8988T (cell line): ENCODE measurements at places on chromosomes 7 and 10.

- no peak for DNase-seq
Observed at GRCh38 chr10:34859170-34859569, 44.1 kb upstream of the PARD3 start.

GRCh38 chr7:12722636-12723605 is 35.5 kb downstream of the ARL4A start:
- DNase-seq, result no peak

DNA sequence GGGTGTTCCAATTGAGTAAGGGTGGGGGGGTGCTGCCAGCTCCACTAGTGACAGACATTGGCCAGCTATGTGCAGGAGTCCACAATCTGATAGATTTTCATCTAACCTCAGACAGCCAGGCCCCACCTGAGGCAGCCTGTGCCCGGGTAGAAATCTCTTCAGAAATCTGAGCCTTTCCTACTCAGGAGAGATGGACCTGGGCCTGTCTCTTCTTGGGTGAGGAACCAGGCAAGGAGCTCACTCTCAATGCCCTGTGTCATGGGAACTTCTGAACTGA is 86.9 kb downstream of the UBE2H start:
- DNase-seq, result no peak

- no peak for DNase-seq
Observed at GRCh38 chr7:134366481-134366880, 49.8 kb upstream of the SLC35B4 start.

GRCh38 chr7:156539999-156540398 is 100.6 kb upstream of the RNF32 start:
- no peak for DNase-seq

GRCh38 chr7:93365341-93365740 is 133.2 kb downstream of the VPS50 start:
- DNase-seq, result no peak

DNA sequence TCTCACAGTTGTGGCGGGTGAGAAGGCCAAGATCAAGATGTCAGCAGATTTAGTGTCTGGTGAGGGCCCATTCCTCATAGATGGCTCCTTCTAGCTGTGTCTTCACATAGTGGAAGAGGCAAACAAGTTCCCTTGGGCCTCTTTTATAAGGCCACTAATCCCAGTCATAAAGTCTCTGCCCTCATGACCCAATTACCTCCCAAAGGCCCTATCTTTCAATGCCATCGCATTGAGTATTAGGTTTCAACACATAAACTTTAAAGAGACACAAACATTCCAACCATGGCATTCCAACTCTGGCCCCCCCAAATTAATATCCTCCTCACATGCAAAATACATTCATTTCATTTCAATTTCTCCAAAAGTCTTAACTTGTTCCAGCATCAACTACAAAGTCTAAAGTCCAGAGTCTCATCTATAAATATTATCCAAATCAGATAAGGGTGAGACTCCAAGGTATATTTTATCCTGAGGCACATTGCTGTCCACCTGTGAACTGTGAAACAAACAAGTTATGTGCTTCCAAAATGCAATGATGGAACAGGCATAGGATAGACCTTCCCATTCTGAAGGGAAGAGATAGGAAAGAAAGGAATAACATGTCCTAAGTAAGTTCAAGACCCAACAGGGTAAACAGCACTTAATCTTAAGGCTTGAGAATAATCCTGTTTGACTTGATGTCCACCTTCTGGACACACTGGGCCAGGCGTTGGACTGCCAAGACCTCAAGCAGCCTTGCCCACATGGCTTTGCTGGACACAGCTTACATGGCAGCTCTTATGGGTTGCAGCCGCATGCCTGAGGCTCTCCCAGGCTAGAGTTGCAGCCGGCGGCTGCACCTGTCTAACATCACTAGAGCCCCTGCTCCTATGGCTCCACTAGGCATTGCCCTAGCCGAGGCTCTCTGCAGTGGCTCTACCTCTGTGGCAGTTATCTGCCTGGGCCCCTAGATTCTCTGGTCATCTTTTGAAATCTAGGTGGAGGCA is 312.8 kb downstream of the TNS3 start:
- DNase-seq, result no peak

GRCh38 chr7:597348-598178 is 77.9 kb upstream of the PDGFA start:
- DNase-seq, result no peak

- no peak for DNase-seq
Observed at GRCh38 chr7:159083001-159083697, 61.5 kb downstream of the VIPR2 start.

- no peak for DNase-seq
Observed at GRCh38 chr10:100340948-100341847, 5.8 kb upstream of the SCD start.

- no peak for DNase-seq
Observed at GRCh38 chr7:26356929-26357798, 65.5 kb downstream of the SNX10 start.

DNA sequence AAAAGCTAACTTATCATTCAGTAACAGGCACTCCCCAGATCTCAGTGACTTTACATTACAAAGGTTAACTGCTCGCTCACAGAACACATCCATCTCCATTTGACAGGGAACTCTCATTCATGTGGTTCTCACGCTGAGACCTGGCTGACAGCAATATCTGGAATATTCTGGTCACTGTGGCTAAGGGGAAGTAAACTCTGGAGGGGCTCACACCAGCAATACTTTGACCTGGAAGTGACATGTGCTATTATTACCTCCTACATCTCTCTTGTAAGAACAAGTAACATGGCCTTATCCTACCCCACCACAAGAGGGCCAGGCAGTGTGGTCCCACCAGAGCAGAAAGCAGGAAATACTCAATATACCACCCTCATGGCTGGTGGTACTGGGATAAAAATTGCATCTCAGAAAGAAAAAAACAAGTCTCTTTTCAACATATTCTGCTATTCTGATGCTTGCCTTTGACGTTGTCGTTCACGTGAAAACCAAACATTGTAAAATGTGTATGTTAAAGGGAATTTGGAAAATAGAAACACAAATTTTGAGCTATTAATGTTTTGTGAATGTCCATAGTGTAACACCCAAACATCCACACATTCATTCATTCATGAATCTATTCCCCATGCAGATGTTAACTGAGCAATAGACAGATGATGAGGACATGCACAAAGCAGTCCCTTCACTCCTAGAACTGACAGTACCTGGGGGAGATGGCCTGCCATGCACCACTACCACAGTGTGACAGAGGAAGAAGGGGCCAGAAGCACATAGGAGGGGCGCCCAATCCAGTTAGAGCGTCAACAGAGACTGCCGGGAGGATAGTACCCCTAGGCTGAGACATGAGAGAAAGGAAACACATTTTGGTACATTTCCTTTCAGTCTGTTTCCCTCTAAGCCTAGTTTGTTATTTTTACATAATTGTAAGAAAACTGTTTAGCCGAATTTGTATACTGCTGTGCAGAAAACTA is 166.0 kb upstream of the SP4 start:
- no peak for DNase-seq

DNA sequence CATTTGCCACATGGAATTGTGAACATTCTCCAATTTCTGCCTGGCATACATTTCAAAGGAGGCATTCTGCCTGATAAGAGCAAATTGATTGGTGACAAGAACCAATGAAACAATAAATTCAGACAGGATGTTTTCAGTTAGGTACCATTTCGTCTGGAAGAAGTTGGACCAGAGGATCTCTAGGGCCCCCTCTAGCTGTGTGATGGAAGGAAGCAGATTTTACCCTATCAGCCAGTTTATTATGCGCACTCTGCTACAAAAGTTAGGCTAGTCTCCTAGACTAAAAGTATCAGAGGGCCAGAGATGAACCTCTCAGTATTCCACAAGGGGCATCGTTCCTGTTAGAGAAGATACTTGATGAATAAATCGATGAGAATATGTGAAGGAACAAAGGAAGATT is 118.0 kb downstream of the BUB3 start:
- DNase-seq, result no peak

DNA sequence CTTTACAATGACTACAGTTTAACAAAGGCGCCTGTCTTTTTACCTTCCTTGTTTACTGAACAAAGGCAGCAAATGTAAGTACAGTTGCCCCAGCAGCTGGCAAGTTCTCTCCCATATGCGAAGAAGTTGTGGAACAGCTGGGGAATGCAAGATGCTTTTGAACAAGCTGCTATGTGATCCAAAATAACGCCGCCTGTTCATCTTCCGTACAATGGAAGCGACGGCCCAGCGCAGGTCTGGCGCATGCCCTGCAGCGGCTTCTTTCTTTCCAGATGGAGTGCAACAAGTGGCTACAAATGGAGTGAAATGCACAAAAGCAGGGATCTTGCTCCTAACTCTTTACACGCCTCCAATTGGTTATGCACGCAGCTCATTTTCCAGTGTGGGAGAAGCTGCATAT is 97.0 kb upstream of the SVIL start:
- no peak for DNase-seq

DNA sequence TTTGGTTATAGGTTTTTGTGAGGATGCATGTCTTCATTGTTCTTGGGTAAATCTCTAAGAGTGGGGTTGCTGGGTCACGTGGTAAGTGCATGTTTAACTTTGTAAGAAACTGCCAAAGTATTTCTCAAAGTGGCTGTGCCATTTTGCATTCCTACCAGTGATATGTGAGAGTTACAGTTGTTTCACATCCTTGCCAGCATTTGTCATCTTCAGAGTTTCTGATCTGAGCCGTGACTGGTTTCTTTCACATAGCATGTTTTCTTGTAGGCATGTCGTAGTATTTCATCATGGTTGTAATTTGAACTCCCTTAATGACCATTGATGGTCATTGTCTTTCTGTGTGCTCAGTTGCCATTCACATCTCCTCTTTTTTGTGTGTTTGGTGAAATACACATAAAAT is 286.0 kb downstream of the RNLS start:
- DNase-seq, result no peak

GRCh38 chr10:48700071-48700470 is 15.4 kb downstream of the WDFY4 start:
- DNase-seq, result no peak

GRCh38 chr10:22229802-22230157 is 12.0 kb upstream of the EBLN1 start:
- no peak for DNase-seq

GRCh38 chr10:8767591-8767990 is 713.1 kb downstream of the GATA3 start:
- DNase-seq, result no peak

- no peak for DNase-seq
Observed at GRCh38 chr10:110134917-110135316, 72.5 kb upstream of the MXI1 start.

DNA sequence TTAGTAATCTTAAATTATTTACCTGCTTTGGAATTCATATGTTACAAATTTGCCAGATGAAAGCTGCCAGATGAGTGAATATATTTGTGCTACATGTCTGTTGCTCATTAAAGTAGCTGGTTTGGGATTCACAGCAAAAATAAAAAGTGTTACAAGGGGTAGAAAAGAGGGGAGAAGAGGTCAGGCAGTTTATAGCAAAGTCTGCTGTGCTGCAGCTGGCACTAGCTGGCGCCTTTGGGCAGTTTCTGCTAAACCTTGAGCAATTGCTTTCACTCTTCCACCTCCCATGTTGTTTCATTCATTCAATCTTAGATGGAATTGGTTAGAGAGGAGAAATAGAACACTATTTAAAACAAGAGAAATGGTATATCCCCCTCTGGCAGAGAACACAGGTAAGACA is 404.1 kb upstream of the LRGUK start:
- DNase-seq, result no peak

GRCh38 chr7:5572439-5572838 is 148.8 kb upstream of the TNRC18 start:
- no peak for DNase-seq

- DNase-seq, result no peak
Observed at GRCh38 chr7:46557295-46557711, 636.2 kb upstream of the IGFBP3 start.

DNA sequence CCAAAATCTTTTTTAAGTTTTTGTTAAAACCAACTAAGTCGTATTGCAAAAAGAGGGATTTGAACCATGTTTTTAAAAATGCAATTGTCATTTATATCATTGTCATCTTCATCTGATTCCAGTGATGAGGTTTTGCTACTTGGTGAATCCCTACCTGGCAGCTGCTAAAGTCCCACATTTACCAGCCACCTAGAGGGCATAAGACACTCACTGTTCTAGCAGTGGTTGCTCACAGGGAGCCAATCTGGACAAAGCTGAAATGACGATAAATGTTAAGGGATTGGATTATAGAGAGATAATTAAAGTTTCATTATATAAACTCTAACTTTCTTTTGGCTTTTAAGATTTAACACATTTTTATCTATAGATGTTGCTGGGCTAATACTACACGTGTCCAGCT is 18.7 kb downstream of the KIFBP start:
- no peak for DNase-seq

GRCh38 chr7:86968618-86969017 is 90.8 kb downstream of the ELAPOR2 start:
- DNase-seq, result no peak

GRCh38 chr10:94546049-94546900 is 687 bp downstream of the HELLS start:
- no peak for DNase-seq

GRCh38 chr7:22001345-22002004 is 55.8 kb upstream of the CDCA7L start:
- DNase-seq, result peak; percentile 37

DNA sequence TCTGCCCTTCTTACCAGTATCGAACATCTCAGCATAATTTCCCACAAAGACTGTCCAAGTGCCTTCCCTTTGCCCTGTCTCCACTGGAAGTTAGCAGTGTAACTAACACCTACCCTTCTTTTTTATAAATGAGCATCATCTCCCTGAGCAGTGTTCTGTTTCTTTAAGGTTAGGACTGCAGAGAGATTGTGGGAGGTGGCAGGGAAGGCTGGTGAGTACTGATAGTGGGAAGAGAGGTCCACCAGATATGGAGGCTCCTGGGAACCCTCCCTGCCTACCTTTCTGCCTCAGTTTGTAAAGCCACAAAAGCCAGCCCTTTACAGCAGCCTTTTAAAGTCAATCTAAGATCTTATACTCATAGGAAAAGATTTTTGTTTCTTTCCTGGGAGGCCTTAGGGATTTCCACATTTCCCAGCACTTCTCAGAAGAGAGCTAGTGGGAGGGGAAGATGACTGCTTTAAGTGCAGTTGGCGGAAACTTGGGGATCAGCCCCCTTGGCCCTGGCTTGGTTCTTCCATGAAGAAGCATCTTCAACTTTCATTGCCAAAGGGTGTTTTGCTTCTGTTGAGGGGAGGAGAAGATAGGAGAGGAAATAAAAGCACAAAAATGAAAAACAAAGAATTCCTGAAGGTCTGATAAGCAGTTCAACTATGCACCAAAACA is 36.6 kb upstream of the CALD1 start:
- DNase-seq, result no peak

DNA sequence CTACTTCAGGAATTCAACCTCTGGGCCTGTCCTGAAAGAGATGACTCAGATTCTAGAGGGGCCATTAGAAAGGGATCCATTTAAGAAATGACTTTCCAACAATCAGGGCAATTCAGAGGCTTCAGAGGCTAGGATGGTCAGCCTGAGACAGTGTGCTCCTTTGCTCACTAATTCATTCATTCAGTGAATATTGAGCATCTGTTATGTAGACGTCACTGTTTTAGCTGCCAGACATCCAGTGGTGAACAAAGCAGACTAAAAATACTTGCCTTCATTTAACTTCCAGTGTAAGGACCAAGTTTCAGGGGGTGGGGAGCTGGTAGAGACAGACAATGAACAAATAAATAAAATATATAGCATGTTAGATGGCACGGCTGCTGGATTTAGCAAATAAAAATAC is 1.6 kb downstream of the KIAA1217 start:
- DNase-seq, result no peak

- no peak for DNase-seq
Observed at GRCh38 chr7:29410996-29411395, 152.6 kb upstream of the PRR15 start.

GRCh38 chr10:123445261-123445775 is 220.8 kb upstream of the GPR26 start:
- no peak for DNase-seq
